ENCODE measurements at places on chromosomes 2 and 18.

DNA sequence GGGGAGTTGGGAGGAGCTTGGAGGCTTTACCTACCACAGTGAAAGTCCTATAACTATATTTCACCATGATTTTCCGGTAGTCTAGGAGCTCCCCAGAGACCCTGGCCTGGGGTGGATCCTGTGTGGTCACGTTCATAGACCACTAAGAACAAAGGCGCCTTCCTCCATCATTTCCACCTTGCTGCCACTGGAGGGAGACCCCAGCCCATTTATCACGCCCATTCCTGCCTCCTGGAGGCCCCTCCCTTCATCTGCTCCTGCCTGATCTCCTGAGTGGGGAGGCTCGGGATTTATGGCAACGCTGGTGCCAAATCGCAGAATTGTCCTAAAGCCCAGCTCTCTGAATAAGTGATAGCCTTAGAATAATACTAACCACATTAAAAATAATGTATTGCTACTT lies 507.6 kb upstream of the SPHKAP start:
- DNase-seq: no peak

GRCh38 chr18:21265971-21266673 lies 24.1 kb downstream of the GREB1L start:
- no peak for DNase-seq

- DNase-seq: no peak
These were observed 560.7 kb downstream of the DSC3 start for GRCh38 chr18:30481871-30482270.

DNA sequence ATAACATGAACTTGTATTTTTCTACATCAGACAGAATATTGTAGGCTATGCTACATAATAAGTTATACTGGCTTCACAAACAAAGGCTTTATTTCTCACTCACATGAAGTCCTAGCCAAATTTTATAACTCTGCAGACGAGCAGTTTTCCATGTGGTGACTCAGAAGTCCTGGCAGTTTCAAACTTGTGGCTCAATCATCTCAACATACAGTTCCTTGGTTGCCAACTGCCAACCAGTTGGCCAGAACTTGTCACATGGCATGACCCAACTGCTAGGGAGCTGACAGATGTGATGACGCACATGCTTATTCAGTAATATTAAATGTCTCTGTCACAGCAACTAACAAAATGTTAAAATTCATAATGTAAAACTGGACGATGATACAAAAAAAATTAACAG lies 63.8 kb upstream of the ZC3H15 start:
- peak; percentile 85 for DNase-seq

GRCh38 chr2:98142106-98142791 lies 55.3 kb downstream of the VWA3B start:
- no peak for DNase-seq

- DNase-seq: peak; percentile 64
These were observed 46.4 kb upstream of the SELENOI start for GRCh38 chr2:26299471-26300101.

DNA sequence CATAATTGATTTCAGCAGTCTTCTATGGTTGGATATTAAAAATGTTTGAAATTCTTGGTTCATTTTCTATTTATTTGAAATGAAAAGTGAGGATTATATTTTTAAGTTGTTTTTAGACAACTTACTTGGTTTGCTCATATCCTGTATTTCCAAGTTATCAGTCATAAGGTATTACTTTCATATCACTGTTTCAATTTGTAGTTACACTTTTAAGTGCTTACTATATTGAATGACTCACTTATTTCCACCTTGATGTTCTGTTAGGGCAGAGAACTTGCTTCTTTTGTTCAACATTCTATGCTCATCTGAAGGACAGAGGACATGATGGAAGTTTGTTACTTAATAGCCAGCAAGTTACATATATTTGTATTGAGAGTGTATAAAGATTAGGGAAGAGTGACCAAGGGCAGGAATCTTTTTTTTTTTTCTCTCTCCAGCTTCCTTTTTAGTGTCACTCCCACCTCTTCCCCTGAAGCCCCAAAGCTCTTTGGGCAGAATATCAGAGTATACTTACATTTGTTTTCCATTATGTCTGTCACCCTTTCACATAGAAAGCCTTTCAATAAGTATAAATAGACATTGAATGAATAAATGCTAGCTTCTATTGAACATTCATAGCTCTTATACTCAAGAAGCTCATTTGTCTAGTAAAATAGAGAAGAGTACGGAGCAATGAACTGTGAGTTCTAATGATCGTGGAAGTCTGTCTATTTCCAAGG lies 28.1 kb downstream of the PIK3C3 start:
- no peak for DNase-seq

GRCh38 chr2:72148003-72148836 lies 558 bp upstream of the CYP26B1 start:
- no peak for DNase-seq

GRCh38 chr18:48490641-48491293 lies 48.1 kb upstream of the CTIF start:
- DNase-seq: no peak

DNA sequence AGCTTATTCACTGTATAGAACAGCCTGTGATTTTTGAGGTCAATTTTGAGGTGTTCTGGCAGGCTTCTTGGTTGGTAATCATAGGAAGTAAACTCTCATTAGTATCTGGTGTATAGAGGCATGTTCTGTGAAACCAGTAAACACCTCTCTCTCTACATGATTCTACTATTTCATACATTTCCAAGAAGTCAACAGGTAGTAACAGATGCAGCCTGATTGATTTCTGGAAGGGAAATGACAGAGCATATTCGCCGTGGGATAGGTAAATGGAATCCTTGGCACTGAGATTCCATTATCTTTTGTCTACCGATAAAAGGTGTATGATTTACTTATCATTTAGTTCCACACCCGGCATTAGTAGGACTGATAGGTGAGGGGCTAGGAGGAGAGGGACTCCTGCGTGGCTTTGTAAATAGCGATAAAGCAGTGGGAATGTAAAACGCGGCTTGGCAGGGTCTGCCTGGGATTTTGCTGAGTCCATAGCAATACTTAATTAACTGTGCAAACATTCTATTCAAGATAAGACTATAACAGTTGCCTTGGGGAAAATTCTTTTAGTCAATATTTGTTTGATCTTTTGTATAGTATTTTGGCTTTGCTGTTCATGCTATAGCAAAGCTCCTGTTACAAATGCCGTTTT lies 32.3 kb downstream of the LYPD6B start:
- DNase-seq: no peak

DNA sequence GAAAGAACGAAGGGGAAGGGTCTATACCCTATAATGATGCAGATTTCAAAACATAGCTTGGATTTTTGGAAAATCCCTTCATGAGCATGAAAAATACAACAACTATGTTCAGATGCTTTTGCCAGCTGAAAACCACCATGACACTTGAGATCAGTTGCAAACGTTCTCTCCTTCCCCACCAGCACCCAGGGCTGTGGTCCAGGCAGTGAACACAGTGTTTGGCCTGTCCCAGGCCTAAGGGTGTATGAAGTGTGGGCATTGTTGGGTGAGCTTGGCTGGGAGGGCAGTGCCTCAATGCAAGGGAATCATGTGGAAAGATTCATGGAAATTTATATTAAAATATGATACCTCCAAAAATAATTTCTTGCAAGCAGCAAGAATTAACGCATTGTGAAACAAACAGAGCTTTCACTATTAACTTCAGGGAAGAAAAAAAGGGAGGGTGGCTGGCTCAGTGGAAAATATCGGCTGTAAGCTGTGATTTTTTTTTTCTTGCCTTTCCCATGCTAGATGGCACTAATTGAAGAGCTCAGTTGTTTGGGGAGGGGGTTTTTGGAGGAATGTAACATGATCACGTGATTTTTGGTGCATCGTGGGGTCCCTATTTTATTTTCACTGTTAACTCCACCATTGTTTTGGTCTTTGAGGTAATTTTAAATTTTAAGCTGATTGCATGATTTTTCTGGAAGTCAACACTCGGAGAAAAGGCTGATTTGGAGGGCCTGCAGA lies 52.0 kb downstream of the CDC42EP3 start:
- DNase-seq: no peak

- DNase-seq: no peak
These were observed 53.0 kb downstream of the EPHA4 start for GRCh38 chr2:221518935-221519625.

DNA sequence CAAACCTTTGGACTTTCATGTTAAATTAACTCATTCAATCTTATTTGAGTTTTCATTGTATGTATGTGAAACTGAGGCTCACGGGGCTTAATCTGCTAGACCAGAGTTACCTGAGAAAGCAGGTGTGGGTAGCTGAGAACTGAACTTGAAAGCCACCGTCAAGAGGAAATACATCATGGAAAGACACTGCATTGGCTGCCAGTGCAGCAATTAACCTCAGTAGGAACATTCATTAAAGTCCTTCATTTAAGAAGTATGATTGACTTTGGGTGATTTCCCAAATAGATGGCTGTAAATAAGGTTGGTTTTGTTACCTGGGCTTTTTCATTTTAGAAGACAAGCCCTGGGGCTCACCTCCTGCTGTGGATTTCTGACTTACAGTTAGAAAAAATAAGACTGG lies 36.5 kb upstream of the MGAT5 start:
- DNase-seq: no peak

DNA sequence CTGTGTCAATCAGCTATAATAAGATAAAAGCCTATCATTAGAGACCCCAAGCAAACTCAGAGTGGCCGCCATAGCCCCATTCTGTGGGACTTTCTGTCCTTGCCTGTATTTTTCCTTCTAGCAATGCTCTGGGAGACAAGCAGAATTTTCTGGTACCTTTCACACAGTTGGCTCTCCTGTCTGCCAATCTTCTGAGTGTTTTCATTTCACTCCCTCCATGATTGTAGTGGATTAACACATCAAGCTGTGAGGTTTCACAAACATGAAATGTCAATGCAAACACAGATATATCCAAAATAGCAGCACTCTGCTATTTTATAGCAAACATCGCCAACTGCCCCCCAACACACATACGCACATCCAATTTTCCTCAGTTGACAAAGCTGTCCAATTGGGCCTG lies 64.9 kb downstream of the C1D start:
- DNase-seq: no peak

GRCh38 chr2:13574831-13575230 lies 858.1 kb downstream of the TRIB2 start:
- no peak for DNase-seq

DNA sequence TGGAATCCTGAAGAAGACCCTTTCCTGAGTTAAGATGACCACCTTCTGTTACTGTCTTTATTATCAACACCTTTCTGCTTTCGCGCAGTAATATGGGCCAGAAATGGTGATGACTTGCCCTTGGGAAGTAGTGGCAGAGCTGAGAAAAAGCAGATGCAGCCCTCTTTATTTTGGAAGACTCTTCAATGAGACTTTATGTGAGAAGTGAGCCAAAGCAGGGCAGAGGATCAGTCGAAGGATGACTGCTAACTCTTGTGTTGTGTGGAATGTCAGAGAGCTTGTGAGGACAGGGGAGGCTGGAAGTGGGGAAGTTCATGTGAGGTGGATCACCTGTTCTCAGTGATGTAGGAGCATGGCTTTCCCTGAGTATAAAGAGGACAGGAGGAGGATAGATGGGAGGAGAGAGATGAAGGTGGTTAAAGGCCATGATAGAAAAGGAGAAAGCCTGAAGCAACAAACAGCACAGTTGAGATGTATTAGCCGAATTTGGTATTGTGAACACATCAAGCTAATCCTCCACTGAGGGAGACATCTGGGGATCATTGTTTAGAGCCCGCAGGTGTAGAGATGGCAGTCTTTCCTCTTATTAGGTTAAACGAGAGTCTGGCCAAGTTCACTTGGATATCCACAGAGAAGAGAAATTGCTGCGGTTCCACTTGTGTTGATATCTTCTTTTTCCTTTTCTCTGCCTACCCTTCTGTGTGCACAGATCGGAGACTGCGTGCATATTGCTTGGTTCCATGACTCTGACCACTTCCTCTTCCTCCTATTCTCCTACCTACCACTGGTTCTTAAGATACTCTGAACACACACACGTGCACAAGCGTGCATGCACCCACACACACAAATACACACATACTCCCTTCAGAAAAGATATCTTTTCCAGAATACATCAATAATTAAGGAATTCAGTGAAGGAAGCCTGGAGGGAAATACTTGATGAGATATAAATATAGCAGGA lies 67.4 kb downstream of the SLC9A2 start:
- DNase-seq: no peak

DNA sequence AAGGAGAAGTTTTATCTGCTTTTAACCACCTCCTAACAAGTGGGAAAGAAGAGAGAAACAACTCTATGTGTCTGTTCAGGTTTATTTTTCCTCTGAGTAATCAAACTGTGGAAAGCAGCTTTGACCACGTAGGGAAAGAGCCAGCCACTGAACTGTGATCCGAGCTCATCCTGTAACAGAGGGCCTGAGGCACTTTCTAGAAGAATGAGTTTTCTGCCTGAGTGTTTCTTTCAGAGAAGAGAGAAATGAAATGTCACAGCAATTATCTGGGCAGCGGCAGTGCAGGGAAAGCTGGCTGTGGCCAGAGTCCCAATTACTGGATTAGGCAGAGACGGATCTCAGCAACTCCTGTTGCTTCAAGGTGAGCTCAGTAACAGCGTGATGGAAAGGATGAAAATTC lies 151.9 kb downstream of the CD226 start:
- DNase-seq: no peak

- DNase-seq: no peak
These were observed 101.9 kb upstream of the RAB12 start for GRCh38 chr18:8507361-8507760.

GRCh38 chr2:195343942-195344530 lies 313.0 kb upstream of the SLC39A10 start:
- DNase-seq: no peak

DNA sequence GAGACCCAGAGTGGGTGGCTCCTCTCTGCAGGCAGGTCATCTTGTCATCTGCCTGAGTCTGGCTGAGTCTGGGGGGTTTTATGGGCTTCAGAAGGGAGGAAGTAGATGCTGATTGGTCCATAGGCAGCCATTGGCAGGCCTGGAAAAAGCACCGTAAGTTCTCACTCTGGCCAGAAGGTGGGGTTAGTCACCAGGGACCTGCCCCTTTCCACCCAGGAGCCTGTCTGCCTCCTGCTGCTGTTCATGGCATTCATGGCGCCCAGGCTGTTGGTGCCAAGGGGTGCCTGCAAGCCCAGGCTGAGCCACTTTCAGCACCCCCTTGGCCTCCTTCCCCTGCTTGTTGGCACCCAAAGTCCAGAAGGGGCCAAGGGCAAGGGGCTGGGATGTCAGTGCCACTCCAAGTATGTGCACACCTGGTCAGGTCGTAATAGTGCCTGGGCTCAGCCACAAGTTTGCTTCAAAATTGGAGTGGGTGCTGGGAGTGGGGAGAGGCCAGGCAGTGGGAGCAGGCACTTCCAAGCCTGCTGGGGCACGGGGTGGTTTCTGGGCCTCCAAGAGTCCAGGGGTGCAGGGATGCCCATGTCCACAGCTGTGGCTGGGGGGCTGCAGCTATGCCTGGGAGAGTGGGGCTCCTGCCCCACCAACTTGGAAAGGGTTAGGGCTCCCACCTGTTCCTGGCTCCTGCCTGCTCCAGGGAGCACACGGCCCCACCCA lies 178.1 kb downstream of the FAM210A start:
- no peak for DNase-seq

DNA sequence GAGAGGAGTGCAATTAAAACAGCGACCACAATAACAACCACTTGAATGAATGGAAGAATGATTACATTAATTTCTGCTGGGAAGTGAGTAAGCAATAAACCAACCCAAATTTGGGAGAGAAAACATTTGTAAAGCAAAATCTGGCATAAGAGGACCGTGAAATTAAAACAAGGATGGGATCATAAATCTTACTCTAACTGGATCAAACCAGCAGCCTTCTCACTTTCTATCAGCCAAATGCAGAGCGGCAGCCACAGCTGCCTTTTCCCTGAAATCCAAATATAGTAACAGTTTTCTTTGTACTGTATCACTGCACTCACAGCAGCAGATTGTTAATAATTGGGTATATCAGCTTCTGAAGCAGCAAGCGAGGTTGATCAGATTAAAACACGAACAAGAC lies 245.2 kb upstream of the REG3G start:
- no peak for DNase-seq

- no peak for DNase-seq
These were observed 20.4 kb downstream of the UBXN4 start for GRCh38 chr2:135762022-135762421.

All from fibroblast of the conjunctiva (primary cell).